ENCODE measurements at places on chromosomes 7 and 10. TPM values are rescaled to one million over a fixed set of nuclear protein-coding genes. Genes with fewer than 3 reads are reported as not detected.

The CYP26C1 gene
- total RNA-seq, result 0.43 TPM

The GPR146 gene
- total RNA-seq, result not detected

The OR13A1 gene
- total RNA-seq, result not detected

The NAT16 gene
- total RNA-seq, result 0.12 TPM

The ELFN1 gene
- total RNA-seq, result 0.23 TPM

The CLIP2 gene
- 34.3 TPM for total RNA-seq

The PNLIPRP3 gene
- not detected for total RNA-seq

The ITPRID1 gene
- not detected for total RNA-seq

The TMEM176B gene
- not detected for total RNA-seq

GRCh38 chr10:113060201-113061053 is 110.4 kb downstream of the TCF7L2 start:
- no peak for DNase-seq

DNA sequence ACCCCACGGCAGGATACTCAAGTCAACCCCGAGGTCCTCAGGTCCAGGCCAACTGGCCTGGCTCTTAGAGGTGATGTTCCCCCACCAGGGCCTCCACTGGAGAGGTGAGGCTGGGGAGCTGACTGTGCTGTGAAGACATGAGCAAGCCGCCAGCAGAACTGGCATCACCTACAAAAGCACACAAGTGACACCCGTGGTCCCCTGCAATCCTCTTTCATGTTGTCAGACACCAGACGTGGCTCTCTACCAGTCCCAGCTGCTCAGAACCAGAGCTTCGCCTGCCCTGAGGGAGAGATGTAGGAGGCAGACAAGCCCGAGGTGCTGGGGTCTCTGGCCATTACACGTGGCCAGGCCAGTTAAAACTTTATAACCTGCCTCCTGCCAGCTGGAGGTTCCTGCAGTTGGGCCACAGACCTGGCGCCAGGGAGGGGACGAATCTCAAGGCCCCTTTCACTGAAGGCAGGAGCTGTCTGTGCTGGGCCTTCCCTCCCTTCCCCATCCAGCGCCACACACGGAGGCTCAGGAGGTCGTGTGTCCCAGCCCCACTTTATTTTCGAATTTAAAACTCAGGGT is 2.2 kb downstream of the COMTD1 start:
- no peak for DNase-seq

DNA sequence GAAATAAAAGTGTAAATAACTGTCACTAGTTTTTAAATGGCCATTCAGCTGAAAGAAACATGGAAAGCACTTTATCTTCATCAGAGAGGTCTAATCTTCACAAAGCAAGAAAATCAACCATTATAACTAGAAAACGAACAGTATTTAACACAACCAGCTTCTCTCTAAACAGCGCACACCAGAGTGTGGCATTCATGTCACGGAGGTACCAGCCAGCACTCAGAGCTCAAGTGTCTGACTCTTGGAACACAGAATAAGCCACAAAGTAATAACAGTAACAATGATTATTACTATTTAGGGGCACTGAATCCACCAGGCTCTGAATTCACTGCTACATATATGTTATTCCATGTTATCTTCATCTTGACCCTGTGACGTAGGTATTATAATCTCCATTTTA is 60.1 kb downstream of the IFIT5 start:
- DNase-seq, result no peak

GRCh38 chr10:34869135-34869836 is 54.2 kb upstream of the PARD3 start:
- DNase-seq, result no peak

GRCh38 chr10:126501828-126502227 is 113.6 kb upstream of the ADAM12 start:
- no peak for DNase-seq

DNA sequence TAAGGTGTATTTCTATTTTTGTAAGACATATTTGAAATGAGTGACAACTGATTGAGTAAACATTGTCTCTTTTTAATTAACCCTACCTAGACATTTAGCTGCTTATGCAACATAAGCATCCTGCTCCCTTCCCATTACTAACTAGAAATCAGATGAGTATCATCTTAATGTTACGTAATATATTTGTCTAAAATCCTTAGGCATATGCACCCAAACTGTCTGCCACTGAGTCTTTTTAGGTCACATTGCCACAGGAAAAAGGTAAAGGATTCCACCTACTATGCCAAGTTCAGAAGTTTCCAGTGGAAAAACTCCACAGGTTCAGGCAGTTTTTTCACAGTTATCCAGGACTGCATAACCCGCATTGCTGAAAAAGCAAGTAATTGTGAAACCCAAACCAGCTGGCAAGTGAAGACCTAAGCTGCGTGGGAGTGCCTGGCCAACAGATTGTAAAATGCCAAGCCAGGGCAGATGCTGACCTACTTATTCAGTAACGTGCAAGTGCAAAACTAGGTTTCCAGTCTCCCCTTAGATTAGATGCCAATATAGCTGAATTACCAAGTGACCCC is 983.7 kb downstream of the GATA3 start:
- no peak for DNase-seq

DNA sequence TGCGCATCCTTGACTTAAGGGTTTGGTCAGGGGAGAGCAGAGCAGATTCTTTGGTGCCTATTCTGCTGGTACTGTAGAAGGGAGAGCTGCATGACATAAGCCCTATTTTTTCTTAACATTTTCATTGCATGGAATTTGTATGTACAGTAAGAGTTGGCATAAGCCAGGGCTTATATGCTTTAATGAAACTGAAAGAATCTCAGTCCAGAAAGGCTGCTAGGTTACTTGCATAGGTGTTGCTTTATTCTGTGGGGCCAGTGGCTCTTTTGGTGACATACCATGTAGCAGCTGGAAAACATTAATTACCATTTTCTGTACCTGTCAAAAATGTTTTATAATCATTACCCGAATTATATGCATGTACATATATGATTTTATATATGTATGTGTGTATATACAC is 152.1 kb downstream of the LYZL1 start:
- DNase-seq, result no peak

DNA sequence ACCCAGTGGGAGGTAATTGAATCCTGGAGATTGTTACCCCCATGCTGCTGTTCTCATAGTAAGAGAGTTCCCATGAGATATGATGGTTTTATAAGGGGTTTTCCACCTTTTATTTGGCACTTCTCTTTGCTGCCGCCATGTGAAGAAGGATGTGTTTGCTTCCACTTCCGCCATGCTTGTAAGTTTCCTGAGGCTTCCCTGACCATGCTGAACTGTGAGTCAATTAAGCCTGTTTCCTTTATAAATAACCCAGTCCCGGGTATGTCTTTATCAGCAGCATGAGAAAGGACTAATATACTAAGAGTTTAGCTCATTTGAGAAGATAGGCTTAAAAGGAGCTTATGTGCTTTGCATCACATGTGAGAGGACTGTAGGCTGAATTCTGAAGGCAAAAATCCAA is 29.3 kb downstream of the TMEM248 start:
- DNase-seq, result no peak

- DNase-seq, result no peak
These were observed 67.8 kb downstream of the GPR37 start for GRCh38 chr7:124697746-124698145.

DNA sequence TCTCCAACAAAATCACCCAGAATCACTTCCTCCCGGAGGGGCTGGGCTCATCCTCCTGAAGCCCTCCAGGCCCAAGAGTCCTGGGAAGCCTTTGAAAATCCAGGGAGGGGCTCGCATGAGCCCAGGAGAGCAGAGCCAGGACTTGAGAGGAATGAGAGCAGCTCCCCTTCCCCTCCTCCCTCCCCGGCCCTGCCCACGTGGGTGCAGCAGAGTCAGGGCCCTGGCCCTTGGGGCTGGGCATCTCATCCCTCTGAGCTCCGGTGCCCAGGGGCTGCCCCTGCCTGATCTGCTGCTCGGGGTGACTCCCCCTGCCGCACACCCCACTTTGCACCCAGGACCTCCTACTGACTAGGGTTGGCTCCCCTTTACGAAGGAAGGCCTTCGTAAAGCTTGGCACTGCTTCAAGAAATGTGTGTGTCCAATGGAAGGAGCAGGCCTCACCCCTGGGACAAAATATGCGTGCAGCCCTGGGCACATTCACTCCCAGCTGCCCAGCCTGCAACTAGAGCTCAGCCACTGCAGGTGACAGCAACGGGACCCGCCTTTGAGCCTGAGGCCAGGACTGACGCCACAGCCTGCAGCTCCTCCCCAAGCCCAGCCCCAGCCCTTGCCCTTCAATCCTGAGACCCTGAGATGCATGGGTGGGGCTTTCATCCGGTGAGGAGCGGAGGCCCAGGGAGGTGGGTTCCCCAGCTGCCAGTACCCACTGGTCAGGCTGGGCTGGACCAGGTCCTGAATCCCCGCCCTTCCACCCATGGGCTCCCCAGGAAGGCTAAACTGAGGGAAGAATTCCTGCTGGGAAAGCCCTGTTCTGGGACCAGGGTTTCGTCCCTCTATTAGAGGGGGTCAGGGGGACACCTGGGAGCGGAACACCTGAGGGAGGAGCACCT is 21.8 kb downstream of the PWWP2B start:
- DNase-seq, result no peak

- DNase-seq, result no peak
These were observed 277.0 kb downstream of the ACTR3B start for GRCh38 chr7:153036396-153037063.

GRCh38 chr7:112411186-112411795 is 39.0 kb upstream of the IFRD1 start:
- DNase-seq, result no peak

GRCh38 chr7:24851786-24852185 is 94.5 kb upstream of the GSDME start:
- no peak for DNase-seq

GRCh38 chr7:46854958-46855473 is 726.9 kb downstream of the TNS3 start:
- DNase-seq, result no peak

GRCh38 chr7:6430271-6430940 is 17.3 kb downstream of the DAGLB start:
- no peak for DNase-seq

- DNase-seq, result no peak
These were observed 145.3 kb upstream of the PRSS1 start for GRCh38 chr7:142603870-142604448.

DNA sequence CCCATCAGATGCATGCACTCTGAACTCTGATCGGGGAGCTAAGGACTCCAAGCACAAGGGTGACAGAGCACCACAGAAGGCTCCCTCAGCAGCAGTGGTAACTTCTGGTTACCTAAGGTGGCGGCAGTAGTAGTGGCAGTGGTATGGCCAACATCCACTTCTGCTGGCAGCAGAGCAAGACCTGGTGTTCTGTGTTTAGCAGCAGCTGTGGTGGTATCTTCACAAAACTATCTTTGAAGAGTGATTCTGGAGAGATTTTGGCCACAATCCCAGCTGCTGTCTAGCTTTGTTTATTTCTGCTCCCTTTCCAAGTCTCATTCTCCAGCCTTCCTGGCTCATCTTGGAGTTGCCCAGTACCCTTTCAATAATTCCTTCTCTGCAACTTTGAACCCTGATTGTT is 102.4 kb upstream of the LRGUK start:
- DNase-seq, result no peak

DNA sequence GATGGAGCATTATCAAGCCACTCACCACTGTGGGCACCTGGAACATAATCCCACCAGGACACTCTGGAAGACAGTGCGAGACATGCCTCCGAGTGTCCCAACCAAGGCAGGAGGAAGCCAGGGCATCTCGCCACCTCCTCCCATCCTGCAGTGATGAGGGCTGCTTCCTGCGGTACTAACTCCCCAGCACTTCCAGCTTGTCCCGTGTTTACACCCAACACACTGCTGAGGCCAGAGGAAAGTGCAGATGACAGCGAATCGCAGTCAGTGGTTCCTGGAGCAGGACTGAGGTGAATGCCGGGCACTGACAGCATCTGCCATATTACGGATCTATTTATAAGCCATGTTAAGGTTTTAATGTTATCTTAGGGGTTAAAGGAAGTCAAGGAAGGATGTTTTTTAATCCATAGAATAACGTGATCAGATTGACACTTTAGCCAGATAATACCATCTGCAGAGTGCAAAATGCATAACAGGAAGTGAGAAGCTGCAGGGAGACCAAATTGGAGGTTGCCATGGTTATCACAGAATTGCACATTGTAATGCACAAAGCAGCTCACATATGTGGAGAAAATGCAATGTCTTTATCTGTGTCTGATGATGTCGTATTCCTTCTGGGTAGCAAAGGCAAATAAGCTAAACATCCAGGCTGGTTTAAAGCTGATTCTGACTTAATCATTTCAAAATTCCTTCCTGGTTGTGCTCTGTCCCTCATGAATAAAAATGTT is 314.1 kb upstream of the C7orf33 start:
- DNase-seq, result no peak

DNA sequence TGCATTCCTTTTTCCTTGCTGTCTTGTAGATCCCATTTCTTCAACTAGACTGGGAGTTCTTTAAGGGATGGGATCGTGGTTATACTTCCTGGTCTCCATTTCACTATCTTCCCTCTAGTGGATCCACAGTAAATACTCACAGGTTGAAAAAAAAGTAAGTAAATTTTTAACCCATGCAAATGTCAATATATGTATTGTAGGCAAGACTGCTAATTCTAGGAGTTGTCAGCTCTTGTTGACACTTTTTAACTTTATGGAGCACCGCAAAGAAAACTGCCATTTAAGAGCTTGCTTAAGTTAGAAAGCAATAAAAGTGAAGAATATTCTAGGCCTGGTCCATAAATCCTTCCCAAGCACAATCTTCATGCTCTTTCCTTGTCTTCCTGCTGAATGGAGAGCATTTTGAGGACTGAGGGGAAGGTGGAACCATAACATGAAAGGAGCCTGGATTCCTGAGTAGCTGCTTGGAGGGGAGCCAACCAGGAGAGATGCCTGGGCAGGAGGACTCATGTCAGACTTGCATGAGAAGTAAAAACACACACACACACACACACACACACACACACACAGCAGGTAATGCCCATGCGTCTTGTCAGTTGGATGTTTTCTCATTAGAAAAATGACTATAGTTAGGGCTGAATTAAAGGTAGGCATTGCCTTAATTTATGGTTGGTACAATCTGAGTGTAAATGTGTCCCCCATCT is 32.2 kb downstream of the VWA2 start:
- no peak for DNase-seq

DNA sequence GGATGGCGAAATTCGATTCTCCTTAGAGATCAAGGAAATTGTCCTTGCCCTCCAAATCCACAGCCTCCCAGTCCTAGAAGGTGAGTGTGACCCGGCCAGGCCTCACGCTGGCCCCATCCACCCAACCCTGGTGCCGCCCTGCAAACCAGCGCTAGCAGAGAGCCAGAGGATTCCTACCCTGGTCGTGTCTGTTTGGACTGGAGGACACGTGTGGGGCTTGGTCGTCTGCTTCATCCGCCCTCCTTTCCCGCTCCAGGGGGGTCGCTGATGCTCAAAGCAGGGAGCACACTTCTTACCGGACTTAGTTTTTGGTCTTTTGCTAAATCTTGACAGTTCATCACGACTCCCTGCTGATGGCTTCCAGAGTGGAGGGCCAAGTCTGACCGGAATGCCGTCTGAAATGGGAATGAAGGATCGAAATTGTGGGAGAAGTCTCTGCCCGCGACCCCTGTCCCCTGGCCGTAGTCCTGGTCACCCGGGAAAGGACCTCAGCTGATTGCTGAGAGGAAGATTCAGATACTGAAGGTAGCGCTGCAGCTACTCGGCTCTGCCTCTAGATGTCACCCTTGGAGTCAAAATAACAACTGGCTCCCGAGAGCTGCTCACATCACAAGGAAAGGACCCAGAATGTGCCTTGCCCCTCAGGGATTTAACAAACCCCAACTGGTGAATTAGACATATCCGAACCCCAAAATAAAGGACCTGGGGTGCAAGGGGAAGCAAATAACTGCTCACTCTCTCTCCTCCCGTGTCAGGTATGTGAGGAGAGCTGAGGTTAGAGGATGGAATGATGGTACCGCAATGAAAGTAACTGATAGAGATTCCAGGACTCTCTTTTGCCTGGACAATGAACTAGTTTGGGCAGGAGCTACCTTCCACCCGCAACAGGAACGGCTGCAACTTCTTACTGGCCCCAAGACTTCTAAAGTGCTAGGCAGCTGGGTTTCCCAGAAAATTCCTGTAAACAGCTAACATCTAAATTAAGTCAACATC is 23.5 kb upstream of the ORC5 start:
- no peak for DNase-seq

All from epithelial cell of proximal tubule (primary cell).